Stimulated activated CD8-positive, alpha-beta memory T cell treated with anti-CD3 and anti-CD28 coated beads, Interleukin-7, amount 100 ng/mL, for 24 hours (primary cell): ENCODE measurements at places on chromosomes 13 and 19.

GRCh38 chr19:16702123-16702522, 17.5 kb upstream of the NWD1 start:
- DNase-seq = no peak

- DNase-seq = no peak
These were observed 94.1 kb downstream of the RNASEH2B start for GRCh38 chr13:51003642-51004041.

GRCh38 chr19:495402-496111, 729 bp upstream of the MADCAM1 start:
- no peak for DNase-seq

DNA sequence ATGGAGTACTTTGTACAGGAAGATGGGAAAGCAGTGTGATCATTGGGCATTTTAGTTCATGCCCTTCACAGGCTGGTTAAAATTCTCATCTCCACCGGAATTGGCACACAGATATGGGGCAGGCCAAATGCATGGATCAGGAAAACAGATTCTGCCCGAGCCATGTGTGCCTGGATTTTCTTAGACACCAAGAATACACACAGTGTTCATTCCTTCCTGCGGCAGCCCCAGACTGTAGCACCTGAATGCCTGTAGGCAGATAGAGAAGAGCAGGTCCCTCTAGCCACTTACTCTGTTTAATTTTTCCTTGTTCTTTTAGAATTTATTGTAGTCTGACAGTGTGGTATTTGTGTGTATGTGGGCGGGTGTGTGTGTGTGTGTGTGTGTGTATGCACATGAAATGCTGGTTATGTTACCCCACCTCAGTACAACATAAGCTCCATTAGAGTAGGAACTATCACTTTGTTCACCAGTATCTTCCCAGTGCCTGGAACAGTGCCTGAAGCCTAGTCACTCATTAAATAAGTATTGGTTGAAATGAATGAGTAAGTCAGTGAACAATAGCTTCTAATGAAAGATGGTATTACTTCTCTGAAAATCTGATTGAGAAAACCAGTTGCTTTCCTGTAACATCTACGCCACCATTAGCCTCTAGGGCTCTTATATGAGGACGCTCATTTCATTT, 41.7 kb downstream of the FRY start:
- no peak for DNase-seq

GRCh38 chr13:67632590-67632989, 402.5 kb upstream of the PCDH9 start:
- no peak for DNase-seq

DNA sequence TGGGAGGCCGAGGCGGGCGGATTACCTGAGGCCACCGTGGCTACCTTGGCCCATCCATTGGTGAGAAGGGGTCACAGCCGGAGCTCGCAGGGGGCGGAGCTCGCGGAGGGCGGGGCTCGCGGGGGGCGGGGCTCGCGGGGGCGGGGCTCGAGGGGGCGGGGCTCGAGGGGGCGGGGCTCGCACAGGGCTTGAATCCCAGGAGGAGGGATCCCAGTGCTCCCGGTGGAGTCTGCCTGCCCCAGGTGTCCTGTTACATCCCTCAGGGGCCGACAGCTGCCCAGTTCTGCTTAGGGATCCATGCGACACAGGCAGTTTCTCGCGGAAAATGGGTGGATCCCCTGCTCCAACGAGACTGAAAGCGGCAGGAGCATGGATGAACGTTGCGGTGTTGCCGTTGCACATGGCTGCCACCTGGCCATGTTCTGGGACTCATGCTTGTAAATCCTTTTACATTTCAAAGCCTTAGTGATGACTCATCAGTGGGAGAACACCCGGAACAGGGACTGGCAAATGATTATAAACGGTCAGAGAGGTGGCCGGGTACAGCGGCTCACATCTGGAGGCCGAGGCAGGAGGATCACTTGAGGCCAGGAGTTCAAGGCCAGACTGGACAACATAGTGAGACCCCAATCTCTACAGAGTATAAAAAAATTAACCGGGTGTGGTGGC, 25.1 kb downstream of the TMPRSS9 start:
- no peak for DNase-seq

GRCh38 chr19:18438331-18439024, 545 bp upstream of the ISYNA1 start:
- no peak for DNase-seq
